ENCODE measurements at places on chromosomes 1 and 21. TPM values are rescaled to one million over a fixed set of nuclear protein-coding genes. Genes with fewer than 3 reads are reported as not detected.
A peak's percentile ranks its signal among the peaks of the same experiment; 100 is the strongest.

GRCh38 chr1:187168297-187168696 lies 339.5 kb downstream of the PLA2G4A start:
- DNase-seq = no peak

DNA sequence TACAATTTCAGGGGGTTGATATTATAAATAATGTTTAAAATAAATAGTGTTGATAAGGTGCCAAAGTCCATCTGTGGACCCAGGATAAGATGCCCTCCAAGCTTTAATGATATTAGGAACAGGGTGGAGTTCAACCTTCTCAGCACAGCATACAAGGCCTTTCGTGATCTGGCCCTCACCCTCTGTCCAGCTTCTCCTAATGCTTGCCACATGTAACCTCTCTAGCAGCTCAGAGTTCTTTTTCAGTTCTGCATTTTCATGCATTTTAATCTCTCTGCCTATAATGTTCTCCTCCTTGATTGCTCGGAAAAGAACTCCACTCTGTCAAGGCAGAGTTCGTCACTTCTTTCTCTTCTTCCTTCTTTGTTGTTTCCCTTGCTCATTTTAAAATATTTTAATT lies 21.4 kb upstream of the SMAP2 start:
- no peak for DNase-seq

GRCh38 chr1:73943270-73943669 lies 254.7 kb downstream of the LRRIQ3 start:
- no peak for DNase-seq

- DNase-seq = peak; percentile 47
These were observed 3.1 kb upstream of the SHISA4 start for GRCh38 chr1:201885531-201886075.

DNA sequence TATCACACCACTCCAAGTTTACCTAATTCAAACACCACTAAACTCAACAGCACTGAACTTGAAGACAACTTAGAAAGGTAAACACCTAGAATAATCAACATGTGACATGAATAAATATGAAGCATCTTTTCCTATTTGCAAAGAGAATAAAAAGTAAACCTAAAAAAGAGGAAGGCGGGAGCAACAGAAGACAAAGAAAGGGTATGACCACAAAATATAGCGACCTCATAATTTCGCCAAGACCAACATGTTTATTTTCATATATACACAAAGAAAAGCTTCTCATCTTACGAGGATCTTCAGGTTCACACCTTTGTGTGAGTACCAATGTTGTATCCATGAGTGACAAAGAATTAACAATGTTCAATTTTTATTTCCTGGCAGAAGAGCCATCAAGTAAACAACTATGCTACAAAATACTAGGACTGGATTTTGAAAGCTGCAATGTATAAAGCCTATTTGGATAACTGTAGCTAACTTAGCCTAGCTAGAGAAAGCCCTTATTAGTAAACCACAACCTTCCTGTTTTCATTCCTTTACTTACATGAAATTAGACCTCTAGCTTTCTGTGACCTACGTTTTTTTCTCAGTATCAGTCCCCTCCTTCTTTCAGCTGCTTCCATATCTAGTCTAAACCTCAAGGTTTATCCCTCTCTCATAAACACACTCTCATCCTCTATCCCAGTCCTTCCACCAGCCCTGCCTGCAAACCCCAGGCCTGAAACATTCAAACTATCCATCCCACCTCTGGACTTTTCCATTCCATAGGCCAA lies 21.3 kb upstream of the PHTF1 start:
- DNase-seq = no peak

GRCh38 chr1:41622402-41622801 lies 137.9 kb upstream of the EDN2 start:
- DNase-seq = peak; percentile 48

DNA sequence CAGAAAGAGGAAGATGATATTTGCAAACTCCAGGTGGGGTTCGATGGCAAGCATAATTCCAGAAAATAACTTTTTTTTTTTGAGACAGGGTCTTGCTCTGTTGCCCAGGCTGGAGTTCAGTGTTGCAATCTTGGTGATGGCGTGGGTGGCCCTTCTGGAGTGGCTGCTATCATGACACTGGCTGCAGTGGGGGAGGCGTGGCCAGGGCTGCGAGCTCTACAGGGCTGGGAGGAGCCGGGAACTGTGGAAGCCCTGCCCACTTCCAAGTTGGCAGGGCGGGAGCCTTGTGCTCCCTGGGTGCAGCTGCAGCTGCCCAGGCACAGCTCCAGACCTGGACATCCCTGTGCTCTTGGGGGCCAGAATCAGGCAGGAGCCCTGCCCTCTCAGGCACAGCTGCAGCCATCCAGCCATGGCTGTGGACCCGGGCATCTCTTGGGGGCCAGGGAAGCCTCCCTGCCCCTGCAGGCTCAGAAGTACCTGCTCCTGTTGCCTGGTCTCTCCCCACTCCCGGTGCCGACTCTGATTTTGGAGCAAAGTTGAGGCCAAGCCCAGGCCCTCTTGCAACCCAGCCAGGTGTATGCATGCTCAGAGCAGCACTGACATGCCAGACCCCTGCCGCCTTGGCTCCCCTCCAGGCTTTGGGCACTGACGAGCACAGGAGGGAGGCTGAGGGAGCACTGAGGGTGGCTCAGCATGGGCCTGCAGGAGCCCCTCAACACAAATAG lies 7.2 kb upstream of the BCL10 start:
- no peak for DNase-seq

GRCh38 chr21:44854664-44855446 lies 18.6 kb downstream of the PTTG1IP start:
- no peak for DNase-seq

- no peak for DNase-seq
These were observed 10.7 kb downstream of the HMGN2 start for GRCh38 chr1:26482921-26483320.

- no peak for DNase-seq
These were observed 13.0 kb upstream of the SLC19A1 start for GRCh38 chr21:45555251-45555556.

DNA sequence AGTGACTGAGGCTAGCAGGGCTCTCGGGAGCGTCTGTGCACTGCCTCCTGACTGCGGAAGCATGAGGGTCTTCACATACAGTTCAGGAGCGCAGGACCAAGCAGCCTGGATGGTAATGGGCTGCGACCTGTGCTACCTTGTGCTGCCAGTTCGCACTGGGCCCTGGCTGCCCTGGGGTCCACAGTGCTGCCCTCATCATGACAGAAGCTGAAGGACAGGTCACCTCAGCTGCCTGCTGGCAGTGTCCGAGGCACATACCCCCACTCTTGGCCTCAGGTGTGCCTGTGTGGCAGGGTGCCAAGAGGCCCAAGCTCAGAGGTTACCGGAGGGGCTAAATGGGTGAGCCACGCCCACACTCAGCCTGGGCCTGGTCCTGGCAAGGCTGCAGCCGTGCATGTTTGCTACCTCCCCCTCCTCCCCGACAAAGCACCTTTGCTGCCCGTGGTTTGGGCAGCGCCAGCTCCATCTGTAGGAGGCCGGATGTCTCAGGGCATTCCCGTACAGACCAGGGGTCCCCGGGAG lies 4.4 kb downstream of the JMJD4 start:
- no peak for DNase-seq

DNA sequence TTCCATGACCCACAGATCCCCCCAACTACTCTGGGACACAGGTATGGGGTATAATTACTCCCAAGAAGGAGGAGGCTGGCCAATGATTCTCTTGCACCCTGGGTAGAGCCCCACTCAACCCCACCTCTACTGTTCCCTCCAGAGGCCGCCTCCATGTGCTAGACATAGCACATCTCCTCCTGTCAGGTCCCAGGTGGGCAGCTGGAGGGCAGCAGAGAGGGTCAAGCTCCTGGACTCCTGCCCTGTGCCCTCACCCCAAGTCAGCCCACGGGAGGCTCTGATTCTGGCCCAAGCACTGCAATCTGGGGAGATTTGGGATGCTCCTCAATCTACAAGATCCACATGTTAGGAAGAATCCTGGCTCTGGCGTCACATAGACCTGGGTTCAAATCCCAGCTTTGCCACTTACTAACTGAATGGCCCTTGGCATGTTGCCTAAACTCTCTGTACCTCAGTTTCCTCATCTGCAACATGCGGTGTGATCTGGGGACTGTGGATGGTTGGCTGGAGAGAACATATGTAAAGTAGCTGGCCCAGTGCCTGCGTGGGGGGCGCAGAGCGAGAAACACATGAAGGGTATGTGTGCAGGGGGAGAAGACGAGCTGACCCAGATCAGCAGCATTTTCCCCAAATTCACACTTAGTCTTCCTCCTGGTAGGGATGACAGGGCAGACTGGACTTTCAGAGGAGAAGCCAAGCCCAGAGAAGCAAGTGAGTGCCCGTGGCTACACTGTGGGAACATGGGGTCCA lies 23.2 kb downstream of the TNNT2 start:
- DNase-seq = no peak

GRCh38 chr1:104797982-104798381 lies 1048.3 kb downstream of the AMY1C start:
- DNase-seq = no peak

GRCh38 chr1:234217316-234217840 lies 155.9 kb upstream of the COA6 start:
- no peak for DNase-seq

DNA sequence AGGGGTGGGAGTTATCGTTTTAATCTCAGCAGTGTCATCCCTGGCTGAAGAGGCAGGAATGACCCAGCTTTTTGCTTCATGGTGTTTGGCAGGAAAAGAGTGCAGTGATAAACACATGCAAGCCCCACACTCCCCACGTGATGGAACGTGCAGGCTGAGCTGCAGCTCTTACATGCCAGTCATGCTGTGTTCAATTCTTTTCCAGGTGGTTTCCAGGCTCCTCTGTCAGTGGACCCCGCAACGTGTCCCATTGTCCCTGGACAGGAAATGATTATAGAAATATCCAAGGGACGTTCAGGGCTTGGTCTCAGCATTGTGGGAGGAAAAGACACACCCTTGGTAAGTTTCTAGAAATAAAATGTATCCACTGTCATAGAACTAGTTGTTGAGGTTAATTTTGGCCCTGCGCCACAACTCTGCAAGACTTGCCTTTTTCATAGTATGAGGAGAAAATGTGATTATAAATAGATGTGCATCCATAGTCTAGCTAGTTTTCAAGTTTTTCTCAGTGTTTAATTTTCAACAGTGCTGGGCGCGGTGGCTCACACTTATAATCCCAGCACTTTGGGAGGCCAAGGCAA lies 110.2 kb upstream of the L1TD1 start:
- DNase-seq = no peak

DNA sequence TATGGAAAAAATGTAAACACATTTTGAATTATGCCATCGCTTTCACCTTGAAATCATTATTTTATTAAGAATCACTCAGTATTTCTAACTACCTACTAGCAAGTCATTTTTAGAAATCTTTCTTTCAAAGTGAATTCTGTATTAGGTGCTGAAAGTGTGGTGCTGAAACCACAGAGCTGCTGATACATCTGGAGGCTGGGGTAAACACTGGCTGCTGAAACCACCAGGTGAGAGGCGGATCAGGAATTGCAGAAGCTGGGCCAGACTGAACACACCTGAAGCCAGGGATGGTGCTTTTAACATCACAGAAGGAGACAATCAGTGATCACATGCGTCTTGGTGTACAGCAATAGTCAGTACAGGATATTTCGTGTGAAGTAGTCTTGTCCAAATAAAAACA lies 42.2 kb upstream of the KCNE1 start:
- no peak for DNase-seq

DNA sequence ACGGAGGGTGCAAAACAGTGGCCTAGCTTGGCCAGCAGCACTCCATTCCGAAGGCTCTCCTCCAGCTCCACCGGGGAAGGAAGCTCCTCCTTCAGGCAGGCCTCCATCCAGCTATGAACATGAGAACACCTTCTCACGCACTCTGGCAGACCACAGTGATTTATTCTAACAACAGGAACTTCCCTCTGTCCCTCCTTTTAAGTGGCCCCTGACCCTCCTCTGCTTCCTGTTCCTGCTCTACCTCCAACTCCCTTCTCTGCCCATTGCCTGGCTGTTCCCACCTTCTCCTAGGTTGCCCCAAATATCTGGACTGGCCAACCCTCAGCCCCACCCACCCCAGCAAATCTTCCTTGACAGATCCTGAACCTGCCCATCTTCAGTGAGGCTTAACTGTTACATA lies 5.9 kb downstream of the IQGAP3 start:
- no peak for DNase-seq

- no peak for DNase-seq
These were observed 24.4 kb upstream of the DOCK7 start for GRCh38 chr1:62712336-62713243.

GRCh38 chr1:88726697-88727096 lies 42.6 kb downstream of the PKN2 start:
- DNase-seq = no peak

GRCh38 chr21:26144031-26144430 lies 26.5 kb downstream of the APP start:
- DNase-seq = no peak

- no peak for DNase-seq
These were observed 31.0 kb downstream of the LHX4 start for GRCh38 chr1:180261030-180261429.

- DNase-seq = no peak
These were observed 36.8 kb downstream of the MAB21L3 start for GRCh38 chr1:116147972-116148371.

- DNase-seq = no peak
These were observed 42.3 kb downstream of the KRTAP10-1 start for GRCh38 chr21:44497703-44498126.

GRCh38 chr1:11648039-11648438 lies 6.2 kb downstream of the FBXO2 start:
- no peak for DNase-seq

GRCh38 chr1:50516056-50516455 lies 92.8 kb upstream of the DMRTA2 start:
- no peak for DNase-seq

GRCh38 chr1:206723805-206724472 lies 39.2 kb downstream of the MAPKAPK2 start:
- peak; percentile 46 for DNase-seq

- no peak for DNase-seq
These were observed 3.9 kb downstream of the OR2B11 start for GRCh38 chr1:247453997-247454396.

GRCh38 chr1:182484067-182484466 lies 34.1 kb downstream of the RGSL1 start:
- no peak for DNase-seq

Gene SV2A
- total RNA-seq = 16.0 TPM

Gene C4BPA
- not detected for total RNA-seq

Gene YBX1
- 705 TPM for total RNA-seq

Gene RPTN
- not detected for total RNA-seq

Gene TPTE
- total RNA-seq = not detected

Gene COL9A2
- 0.36 TPM for total RNA-seq

Gene ADCY10
- total RNA-seq = 0.24 TPM

Gene KRTAP13-1
- total RNA-seq = not detected

Gene CD247
- total RNA-seq = not detected

Gene C1QB
- total RNA-seq = not detected

Gene RNU1-1
- 3,248 TPM for total RNA-seq

Gene SMIM1
- total RNA-seq = 1.8 TPM

Gene TCP10L
- total RNA-seq = not detected

Gene LCE2B
- total RNA-seq = not detected
